ENCODE measurements at places on chromosomes 6 and 20.

DNA sequence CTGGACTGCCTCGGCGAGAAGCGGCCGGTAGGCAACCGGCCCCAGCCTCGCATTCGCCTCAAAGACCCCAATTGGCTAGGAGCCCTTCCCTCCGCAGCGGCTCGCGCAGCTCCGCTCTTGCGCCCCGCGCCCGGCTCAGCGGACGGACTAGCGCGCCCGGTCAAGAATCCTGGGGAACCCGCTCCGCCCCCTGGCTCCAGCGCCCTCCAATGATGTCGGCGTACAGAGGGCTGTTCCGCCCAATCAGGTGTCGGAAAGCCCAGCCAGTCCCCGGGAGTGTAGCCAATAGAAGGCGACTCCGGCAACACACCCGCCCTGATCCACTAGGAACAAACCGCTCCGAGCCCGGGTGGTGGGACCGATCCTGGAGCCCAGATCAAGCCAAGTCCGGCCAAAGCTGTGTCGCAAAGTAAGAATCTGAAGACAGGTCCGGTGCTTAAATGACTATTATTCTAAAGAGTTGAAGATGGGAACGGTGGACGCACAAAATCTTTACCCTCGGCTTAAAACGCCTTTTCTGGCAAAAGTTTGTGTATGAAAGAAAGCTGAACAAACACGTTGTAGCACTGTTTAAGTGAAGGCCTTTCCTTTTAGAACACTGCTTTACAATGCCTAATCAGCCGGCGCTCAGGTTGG, 132.2 kb downstream of the OGFRL1 start:
- no peak for DNase-seq

GRCh38 chr20:49361862-49362660, 84.2 kb upstream of the ZNFX1 start:
- DNase-seq: no peak

GRCh38 chr20:2656471-2657117, 4.2 kb downstream of the NOP56 start:
- DNase-seq: no peak

DNA sequence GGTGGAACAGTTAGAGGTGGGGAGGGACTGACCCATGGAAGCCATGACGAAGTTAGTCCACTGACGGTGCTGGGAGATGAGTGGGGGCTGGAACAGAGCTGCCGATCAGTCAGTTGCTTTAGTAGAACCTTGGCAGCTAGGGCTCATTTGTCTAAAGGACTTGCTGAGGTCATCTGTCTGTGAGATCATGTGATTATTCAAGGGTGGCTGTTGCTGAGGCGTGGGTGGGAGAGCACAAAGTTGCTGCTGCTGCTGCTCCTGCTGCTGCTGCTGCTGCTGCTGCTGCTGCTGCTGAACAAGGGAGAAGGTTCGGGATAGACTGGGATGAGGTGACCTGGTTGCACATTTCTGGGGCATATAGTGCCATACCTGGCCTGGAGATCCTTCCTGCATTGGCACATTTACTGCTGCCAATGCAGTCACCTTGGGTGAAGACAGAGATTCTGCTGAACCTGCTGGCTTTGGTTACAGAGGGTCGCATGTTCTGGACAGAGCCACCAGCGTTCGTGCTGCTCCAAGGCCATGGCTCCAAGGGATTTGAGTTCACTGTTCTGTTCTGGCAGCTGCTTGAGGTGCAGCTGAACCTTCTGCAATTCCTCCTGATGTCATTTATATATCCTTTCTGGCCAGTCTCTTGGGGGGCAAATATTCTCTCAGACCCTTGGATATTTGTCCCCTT, 840.5 kb downstream of the HACE1 start:
- no peak for DNase-seq

GRCh38 chr6:166751051-166751595, 124.1 kb upstream of the RPS6KA2 start:
- no peak for DNase-seq

DNA sequence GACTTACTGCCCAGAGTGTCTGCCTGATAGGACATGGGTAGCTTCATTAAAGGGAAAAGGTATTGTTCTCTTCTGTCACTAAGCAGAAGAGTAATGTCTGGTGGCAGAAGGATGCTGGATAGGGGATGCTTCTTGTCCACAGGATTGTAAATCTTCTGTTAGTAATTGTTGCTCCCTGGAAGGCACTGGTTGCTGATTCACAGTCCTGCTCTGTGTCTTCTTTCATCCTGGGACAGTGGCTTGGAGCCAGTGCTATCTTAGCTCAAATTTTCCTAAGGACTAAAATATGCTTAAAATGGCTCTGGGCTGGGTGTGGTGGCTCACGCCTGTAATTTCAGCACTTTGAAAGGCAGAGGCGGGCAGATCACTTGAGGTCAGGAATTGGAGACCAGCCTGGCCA, 48.0 kb downstream of the SYTL3 start:
- no peak for DNase-seq

DNA sequence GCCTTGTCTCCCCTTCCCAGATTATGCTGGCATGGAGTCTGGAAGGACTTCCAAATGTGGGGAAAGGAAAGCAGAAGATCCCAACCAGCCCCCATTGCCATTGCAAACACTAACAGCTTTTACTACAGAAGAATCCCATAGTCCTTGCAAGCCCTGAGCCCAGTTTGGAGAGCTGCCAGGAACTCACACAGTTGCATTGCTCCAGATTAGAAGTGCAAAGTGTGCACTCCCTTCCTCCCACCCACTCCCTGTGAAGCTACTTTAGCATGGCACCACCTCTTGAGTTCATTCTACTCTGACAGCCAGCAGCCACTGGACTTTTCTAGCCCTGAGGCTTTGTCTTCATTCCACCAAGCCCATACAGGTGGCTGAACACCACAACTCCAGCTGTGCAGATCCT, 67.6 kb downstream of the SLC22A2 start:
- DNase-seq: no peak

DNA sequence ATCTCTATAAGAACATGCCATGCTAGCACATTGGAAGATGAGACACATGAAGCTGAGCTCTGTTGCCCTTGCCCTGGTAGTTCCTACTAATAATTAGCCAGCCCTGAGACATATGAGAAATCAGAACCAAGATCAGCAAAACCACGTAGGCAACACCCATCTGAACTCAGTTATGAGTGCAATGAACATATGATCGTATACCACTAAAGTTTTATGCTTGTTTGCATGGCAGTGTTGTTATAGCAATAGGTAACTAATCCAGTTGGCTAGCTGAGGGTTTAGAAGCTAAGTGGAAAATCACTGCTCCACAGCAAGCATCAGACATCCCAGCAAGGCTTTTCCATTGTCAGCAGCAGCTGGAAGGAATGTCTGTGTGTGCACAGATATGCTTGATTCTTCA, 180.7 kb downstream of the BTBD3 start:
- no peak for DNase-seq

DNA sequence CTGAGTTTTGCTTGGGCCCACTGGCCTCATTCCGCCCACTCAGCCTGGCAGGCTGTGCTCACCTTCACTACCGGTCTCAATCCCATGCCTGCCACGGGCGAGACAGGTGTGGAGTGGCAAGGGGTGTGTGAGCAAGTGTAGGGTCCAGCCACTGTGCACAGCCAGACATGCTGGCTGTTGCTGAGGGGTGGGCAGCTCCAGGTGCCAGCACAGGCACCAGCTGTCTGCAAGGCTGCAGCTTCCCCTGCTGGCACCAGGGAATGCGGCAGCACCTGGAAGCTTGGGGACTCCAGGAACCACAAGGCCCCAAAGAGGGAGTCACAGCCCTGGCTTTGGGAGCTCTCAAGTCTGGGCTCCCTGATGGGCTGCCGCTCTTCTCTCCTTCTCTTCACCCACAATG, 372.7 kb downstream of the CBLN4 start:
- no peak for DNase-seq

GRCh38 chr6:53811746-53812145, 16.9 kb downstream of the LRRC1 start:
- no peak for DNase-seq

Data from activated gamma-delta T cell (primary cell).